ENCODE measurements at places on chromosomes 16 and 17. TPM values are rescaled to one million over a fixed set of nuclear protein-coding genes. Genes with fewer than 3 reads are reported as not detected.

- DNase-seq, result no peak
Observed at GRCh38 chr16:78331731-78332130, 232.3 kb downstream of the WWOX start.

DNA sequence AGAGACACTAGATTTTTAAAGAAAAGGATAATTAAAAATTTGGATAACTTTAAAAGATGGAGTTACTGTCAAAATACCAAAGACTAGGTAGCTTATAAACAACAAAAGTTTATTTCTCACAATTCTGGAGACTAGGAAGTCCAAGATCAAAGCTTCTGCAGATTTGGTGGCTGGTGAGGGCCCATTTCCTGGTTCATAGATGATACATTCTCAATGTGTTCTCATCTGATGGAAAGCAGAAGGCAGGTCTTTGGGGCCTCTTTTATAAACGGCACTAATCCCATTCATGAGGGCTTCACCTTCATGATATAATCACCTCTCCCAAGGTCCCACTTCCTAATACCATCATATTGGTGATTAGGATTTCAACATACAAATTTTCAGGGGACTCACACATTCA is 33.7 kb downstream of the NLK start:
- DNase-seq, result no peak

DNA sequence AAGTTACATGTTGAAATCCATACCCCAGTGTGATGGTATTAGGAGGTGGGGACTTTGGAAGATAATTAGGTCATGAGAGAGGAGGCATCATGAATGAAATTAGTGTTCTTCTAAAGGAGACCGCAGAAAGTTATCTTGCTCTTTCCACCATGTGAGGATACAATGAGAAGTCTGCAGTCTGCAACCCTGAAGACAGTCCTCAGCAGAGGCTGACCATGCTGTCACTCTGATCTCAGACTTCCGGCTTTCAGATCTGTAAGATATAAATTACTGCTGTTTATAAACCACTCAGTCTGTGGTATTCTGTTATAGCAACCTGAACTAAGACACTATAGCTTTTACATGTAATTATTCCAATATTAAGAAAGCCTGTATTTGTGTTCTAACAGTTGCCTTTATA is 116.7 kb upstream of the CES5A start:
- DNase-seq, result no peak

DNA sequence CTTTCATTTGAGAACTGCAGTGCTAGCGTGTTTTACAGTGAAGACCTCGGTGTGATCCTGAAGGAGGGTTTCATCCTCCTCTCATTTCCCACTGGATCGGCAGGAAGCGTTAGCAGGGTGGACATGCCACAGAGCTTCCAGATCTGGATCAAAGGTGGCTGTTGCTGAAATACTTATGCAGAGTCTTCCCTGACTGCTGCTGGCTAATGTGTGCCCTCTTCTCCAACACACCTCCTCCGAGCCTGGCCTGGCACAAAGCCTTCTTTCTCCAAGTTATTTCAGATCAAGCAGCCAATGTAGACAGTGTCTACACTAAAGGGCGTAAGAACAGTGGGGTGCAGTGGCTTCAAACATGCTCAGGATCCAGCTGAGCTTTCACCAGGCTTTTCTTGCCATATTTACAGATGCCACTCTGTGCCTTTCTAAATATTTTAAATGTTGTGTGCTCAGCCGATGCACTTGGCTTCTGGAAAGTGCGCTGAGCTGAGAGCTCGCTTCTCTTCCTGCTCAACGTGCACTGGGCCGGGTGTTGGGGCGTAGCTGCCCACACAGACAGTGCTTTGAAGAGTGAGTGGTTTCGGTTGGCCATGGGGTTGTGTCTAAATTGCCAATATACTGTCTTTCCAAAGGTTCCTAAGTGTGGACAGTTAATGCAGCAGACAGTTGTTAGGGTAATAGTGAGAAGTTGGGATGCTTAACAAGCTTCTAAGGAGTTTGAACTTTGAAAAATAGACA is 2.1 kb downstream of the ZNF750 start:
- no peak for DNase-seq

The ANKFN1 gene
- 0.55 TPM for total RNA-seq

All from upper lobe of left lung (tissue), 6 donors.